ENCODE measurements at places on chromosomes 11 and 22.

DNA sequence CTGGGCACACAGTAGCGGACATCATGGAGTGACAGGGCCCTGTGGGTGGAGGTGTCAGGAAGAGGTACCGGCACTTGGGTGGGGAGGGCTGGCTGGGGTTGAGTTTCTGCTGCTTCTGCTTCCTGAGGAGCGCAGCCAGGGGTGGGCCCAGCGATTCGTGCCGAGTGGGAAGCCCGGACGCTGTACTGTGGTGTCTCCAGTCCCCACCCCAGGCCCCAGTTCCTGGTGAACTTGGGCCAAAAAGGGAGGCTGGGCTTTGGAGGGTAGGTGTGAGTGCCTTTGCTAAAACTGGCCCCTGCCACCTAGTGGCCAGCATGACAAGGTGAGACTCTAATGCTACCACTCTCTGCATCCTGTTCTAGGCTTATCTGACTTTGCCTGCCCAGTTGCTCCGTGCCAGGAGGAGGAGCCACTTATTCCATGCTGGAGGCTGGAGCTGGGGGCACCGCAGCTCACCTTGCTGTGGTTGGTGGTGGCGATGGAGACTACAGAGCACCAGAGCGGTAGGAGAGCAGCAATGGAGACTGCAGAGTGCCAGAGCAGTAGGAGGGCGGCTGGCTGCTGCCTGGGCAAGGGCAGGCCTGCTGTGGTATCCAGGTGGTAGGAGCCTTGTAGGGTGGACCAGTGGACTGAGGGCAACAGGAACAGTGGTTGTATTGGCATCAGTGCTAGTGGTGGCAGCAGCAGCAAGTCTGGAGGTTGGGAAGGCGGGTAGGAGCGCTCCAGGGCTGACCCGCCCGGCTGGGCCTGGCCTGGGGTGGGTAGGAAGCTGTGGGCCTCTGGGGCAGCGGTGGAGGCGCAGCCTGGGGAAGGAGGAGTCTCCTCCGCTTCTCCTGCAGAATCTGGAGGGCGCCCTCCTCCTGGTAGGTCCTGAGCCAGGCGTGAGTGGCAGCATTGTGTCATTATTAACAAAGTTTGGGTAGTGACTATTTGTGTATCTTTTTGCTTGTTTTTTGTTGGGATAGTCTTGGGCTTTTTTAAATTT lies 2.2 kb upstream of the RFPL2 start:
- peak; percentile 44 for DNase-seq

GRCh38 chr11:98411777-98412176 lies 609.0 kb upstream of the CNTN5 start:
- no peak for DNase-seq

- no peak for DNase-seq
These were observed 11.7 kb upstream of the C1QTNF6 start for GRCh38 chr22:37199760-37200108.

- DNase-seq, result no peak
These were observed 14.6 kb downstream of the MS4A6A start for GRCh38 chr11:60168306-60168705.

DNA sequence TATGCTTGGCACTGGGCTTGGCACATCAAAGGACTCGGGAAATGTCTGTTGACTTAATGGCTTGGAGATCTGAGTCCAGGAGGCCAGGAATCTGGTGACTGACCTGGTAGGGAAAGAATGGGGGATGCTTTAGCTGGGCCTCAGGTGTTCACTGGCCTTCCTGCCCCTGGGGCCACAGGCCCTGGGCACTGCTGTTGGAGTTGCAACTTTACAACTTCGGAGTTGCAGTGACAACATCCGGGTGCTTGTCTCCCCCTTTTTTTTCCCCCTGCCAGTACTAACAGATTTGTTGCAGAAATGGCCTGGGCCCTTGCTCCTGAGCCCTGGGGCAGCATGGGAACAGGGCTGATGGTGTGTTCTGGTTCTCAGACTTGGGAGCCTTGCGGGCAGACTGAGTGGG lies 23.8 kb downstream of the OSBP2 start:
- DNase-seq, result no peak

- DNase-seq, result no peak
These were observed 106.3 kb upstream of the THY1 start for GRCh38 chr11:119529063-119529845.

- no peak for DNase-seq
These were observed 2.6 kb upstream of the RRM1 start for GRCh38 chr11:4092026-4092425.

- DNase-seq, result no peak
These were observed 261.9 kb upstream of the PLET1 start for GRCh38 chr11:112522536-112522935.

GRCh38 chr11:3825473-3826154 lies 15.1 kb downstream of the RHOG start:
- DNase-seq, result no peak

Measured in stimulated activated CD4-positive, alpha-beta T cell treated with anti-CD3 and anti-CD28 coated beads, Interleukin-2, amount 100 ng/mL, for 24 hours (primary cell).